ENCODE measurements at places on chromosomes 16 and 17.

- DNase-seq, result no peak
Observed at GRCh38 chr16:72131036-72131435, 37.4 kb downstream of the DHX38 start.

DNA sequence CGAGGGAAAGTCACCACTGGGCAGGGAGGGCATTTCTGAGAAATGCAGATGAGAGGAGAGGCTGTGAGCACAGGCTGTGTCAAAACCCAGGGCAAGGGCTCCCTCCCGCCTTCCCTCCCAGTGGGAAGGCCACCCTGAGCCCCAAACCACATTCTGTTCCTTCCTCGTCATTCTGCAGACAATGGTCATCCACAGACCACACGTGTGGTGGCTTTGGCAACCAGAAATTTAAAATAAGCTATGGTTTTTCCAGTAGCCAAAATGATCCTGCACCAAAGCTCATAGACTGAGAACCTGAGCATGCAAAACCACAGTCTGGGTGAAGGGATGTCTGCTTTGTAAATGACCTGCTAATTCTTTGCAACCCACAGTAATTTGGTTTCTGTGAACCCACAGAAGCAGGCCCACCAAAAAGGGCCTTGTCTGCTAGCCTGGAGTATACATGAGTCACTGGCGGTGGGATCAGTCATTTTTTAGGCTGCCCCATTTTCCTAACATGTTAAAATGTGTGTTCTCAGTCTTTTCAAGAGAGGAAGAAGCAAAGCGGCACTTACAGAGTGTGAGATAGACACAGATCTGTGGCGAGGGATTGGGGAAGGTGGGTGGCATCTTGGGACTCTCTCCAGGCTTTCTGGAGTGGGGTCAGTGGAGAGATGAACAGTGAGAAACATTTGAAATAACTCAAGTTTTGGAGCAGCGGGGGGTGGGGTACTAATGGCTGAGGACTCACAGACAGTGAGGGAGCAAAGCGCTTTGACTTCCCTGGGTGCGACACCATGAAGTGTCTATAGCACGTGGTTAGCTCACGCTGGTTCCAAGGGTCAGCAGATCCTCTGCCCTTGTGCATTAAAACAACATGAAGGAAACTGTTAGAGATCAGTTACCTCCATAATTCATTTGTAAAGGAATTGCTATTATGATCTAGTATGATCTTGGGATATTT is 20.5 kb downstream of the GRB7 start:
- no peak for DNase-seq

DNA sequence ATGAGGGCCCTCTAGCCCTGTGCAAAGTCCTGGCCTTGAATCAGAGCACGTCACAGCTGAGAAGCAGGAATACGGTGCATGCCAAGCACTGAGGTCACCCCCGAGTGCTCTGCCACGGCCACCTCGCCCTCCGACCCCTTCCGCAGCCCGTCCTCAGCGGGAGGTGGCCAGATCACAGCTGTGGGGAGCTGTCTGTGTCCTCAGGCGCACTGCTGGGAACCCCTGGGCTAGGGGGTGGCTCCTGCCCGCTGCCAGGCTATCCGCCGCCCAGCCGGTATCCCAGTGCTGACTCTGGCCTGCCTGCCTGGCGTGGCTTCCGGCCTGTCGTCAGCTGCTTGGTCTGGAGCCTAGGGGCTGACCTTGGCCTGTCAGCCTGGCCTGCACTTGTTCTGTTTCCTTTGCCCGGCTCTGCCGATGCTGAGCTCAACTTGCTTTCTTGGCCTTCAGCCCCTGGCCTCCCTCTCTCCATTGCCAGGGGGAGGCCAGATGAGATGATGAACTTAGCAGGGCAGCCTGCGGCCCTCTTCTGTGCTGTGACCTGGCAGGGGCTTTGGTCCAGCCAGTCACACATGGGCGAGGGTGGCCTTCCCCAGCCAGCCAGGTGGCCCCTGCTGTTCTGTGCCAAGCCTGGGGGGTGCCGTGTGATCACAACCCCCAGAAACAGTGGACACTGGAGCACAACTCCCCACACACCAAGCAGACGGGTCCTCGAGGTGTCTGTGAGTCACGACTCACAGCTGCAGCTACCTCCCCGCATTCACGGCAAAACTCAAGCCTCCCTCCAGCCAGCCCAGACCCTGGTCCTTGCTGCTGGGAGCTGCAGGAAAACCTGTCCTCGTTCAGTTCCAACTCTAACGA is 77.3 kb downstream of the ZDHHC7 start:
- no peak for DNase-seq

DNA sequence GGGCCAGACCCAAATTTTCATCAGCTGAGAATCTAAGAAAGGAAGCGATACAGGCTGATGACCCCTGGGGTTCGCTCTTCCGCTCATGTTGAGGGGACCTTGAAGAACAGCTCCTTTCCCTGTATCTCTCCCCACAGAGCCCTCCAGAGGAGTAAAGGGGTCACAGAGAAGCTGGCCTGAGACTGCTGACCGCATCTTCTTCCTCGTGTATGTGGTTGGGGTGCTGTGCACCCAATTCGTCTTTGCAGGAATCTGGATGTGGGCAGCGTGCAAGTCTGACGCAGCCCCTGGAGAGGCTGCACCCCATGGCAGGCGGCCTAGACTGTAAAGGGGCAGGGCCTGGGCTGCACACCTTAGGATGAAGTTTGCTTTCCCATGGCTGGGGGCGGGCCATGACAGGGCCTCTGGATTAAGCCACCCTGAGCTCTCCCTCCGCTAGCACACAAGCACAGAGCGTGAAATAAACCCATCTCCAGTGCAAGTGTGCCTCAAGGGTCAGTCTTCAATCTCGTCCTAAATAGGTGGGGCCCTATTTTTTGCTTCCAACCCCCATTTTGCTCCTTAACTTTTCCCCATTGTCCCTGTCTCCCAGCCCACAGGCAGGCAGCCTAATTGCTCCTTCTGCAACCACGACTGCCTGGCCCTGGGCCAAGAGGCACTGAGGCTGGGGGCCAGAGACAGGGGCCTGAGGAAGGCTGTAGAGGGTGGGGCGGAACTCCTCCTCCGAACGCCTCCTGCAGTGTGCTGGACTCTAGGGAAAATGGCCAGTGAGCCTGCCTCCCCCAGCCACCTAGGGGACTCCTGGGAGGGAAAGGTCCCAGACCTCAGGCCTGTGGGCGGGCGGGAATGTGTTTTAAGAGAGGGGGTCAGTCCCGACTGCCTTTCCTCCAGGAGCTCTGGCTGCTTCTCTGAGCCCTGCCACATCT is 3.6 kb downstream of the ZACN start:
- DNase-seq, result no peak

DNA sequence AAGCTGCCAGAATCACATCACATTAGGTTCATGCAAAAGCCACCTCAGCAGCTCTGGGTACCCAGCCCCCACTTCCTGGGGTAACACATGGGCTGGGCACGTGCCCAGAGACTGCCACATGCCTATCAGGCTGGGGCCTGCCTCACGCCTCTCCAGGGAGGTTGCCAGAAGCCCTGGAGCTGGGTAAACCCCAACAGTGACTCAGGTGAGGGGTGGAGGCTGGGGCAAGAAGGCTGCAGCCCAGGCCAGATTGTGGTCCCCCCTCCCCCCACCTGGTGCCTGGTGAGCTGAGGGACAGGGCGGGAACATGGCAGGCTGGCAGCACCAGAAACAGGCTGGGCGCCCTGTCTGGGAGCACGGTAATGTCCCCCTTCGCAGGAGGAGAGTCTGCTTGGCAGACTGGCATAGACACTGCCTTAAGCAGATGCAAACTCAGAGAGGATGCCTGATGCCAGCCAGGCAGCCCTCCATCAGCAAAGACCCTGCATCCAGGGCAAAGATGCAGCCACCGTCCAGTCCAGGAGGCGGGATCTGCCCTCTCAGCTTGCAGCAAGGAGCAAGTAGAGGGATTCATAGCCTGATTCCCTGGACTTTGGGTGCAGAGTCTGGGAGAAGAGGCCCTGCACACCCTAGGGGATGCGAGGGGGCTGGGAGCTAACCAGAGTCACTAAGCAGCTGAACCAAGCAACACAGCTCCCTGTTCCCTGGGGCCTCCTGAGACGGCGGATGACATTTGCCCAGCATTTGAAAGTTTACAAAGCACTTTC is 28.8 kb downstream of the NGFR start:
- peak; percentile 94 for DNase-seq

DNA sequence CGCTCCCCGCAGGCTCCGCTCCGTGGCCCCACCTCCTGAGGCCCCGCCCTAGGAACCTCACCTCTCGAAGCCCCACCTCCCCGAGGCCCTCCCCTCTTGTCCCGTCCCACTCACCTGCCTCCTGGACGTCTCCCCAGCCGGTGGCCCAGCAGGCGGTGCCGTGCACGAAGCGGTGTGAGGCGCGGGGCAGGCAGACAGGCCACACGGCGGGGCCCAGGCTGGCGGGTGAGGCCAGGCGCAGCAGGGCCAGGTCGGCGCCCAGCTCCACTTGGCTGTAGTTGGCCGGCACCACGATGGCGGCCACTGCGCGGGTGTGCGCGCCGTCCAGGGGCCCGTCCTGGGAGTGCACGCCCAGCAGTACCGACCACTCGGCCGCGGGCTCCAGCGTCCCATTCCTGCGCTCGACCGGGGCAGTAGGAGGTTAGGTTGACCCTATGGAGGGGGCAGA is 1.6 kb downstream of the PRSS36 start:
- no peak for DNase-seq

GRCh38 chr16:68009157-68009735 is 6.5 kb downstream of the DPEP2NB start:
- DNase-seq, result no peak

GRCh38 chr17:69773081-69773480 is 301.9 kb upstream of the KCNJ16 start:
- peak; percentile 20 for DNase-seq

DNA sequence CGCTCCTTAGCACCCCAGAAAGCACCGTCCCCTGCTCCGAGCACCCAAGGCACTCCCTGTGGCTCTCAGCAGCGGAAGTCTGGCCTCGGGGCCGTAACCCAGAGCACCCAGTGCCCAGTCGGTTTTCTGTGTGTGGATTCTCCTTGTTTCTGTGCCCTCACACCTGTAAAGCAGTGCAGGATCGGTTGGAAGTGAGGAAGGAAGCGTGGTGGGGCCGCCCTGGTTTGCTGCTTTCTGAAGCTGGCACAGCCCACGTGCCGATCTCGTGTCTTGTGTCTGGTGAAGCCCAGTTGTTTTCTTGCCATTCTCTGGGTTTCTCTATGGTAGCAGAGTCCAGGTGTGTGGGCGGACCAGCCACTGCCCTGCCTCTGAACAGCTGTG is 3.7 kb downstream of the ACSF3 start:
- no peak for DNase-seq

DNA sequence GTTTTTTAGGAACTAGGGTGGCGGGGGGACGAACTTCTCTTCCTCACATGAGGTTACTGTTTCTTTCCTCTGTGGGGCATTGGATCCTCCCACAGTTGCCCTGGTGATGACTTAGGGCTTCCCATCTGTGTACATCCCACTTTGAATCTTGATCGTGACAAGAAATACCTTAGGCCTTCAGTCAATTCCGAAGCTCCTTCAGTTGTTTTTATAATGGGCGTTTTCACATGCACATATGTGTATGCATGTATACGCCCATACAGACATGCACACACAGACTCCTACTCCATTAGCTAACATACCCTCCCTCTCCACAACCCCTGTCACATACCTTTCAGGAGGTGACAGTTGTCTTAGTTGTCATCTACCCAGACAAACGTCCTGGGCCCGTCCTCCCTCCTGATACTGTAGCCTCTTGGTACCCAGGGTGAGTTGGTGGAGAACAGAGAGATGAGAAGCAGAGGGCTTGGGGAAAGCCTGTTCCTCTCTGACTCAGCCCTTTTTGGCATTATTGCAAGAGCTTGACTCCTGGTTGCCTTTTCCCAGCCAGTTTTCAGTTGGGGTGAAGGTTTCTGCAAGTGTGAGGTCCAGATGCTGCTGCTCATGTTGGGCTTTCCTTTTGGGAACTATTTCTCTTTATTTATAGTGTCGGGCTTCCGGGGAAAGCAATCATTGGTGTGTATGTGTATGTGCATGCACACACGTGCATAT is 2.2 kb upstream of the AOC2 start:
- DNase-seq, result no peak

DNA sequence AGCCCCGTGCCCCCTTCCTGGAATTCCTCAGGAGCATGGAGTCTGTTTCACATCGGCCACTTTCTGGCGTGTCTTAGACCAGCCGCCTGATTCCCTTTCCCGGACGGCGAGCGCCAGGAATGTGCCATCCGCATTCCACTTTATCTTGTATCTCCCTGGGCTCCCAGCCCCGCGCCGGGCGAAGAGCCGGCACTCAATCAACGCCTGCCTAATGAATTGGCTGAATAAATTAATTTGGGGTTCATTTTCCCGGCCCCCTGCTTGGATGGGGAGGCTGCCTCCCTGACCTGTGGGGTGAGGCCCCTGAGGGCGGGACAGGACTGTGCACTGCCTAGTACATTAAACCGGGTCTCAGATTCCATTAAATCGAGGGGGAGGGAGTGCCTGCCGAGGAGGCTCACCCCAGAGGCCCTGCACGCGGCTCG is 282.3 kb upstream of the TNRC6C start:
- no peak for DNase-seq

DNA sequence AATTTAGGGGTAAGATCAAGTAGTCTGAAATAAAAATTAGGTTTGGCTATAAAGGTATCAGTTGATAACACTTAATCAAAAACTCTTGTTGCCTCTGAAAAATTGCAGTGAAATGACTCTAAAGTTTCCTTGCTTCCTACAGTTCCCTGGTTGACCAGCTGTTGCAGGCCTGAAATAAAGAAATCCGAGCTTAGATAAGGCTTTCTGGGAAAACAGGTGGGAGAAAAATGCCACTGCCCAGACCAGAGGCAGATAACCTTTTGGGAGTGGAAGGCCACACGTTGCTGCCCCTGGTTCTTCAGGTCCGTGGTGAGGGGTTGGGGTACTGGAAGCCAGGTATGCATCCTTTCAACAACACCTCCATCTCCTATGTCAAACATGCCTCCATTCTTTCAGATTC is 111.3 kb downstream of the HS3ST3A1 start:
- no peak for DNase-seq

DNA sequence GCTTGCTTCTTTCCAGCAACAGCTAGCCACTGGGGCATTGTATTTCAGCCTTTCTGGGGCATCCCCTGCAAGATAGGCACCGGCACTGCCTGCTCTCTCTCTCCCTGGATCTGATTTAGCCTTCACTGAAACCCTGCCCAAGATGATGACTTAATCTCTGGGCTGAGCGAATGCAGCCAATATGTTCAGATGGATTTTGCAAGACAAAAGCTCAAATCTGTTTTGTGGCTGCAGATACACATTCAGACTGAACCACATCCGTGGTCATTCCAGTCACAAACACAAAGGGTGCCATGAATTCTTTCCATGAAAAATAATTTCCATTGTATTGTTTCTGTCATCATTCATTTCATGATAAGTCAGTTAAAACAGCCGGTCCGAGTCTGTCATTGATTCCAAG is 24.2 kb downstream of the SOST start:
- DNase-seq, result no peak

DNA sequence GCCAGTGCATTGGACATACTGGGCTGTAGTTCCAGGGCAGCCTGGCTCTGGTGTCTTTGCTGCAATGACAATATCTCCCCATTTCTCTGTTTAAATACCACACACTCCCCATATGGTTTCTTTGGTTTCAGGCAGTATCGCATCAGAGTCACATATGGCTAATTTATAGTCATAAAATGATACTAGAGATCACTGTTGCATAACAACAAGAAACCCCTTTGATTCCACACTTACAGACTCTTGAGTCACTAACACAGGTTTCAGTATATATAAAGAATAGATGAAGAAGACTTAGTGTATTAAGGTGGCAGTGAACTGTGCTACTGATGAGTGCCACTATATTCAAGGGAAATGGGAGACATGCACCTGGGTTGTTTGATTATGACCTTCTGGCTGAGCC is 281.6 kb downstream of the WWOX start:
- DNase-seq, result no peak

Data from foreskin keratinocyte (primary cell).